ENCODE measurements at places on chromosomes 5 and 9.

DNA sequence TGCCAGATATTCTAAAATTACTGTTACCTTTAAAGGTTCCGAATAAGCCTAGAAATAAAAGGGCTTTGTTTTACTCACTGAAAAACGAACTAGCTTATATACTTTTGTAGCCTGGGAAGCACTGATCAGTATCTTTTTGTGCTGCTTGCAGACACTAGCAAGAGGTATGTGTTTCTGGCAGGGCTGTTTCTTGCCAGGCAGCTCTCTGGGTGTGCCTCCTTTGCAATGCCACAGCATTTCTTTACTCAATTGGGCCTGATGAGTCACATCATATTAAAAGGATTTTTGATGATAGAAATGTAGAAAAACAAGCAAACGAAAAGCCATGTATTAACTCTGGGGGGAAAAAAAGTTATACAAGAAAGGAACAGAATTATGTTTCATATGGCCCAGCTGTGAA, 35.6 kb downstream of the CD180 start:
- DNase-seq: no peak

DNA sequence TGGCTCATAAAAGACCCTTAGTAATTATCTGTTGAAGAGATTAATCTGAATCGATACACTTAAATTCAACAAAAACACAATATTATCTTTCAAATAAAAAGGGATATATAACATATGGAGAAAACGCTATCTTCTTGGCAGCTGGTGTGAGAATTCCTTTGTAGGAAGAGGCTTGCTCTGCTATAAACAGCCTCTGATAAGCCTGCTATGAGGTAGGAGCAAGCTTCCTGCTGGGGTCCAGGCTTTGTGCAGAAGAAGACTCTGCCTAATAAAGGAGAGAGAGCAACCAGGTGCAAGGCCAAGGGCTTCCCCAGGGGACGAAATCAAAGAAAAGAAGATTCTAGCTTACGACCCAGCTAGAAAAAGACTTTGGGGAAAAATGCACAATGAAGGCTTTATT, 43.3 kb upstream of the SSBP2 start:
- no peak for DNase-seq

GRCh38 chr5:123036391-123037103, at the start of gene PPIC:
TSS of gene PPIC (minus strand) at chr5:123036725. CDS start at chr5:123036625, 100 bp downstream.
- peak; percentile 8 for DNase-seq

GRCh38 chr9:122929796-122930354, 1.4 kb downstream of the ZBTB26 start:
- no peak for DNase-seq

GRCh38 chr9:8769153-8769552, 969.6 kb upstream of the DMAC1 start:
- DNase-seq: no peak

- no peak for DNase-seq
These were observed 2252.4 kb downstream of the MAT2B start for GRCh38 chr5:165757791-165758190.

- peak; percentile 3 for DNase-seq
These were observed 401.4 kb upstream of the IRX1 start for GRCh38 chr5:3194271-3194670.

DNA sequence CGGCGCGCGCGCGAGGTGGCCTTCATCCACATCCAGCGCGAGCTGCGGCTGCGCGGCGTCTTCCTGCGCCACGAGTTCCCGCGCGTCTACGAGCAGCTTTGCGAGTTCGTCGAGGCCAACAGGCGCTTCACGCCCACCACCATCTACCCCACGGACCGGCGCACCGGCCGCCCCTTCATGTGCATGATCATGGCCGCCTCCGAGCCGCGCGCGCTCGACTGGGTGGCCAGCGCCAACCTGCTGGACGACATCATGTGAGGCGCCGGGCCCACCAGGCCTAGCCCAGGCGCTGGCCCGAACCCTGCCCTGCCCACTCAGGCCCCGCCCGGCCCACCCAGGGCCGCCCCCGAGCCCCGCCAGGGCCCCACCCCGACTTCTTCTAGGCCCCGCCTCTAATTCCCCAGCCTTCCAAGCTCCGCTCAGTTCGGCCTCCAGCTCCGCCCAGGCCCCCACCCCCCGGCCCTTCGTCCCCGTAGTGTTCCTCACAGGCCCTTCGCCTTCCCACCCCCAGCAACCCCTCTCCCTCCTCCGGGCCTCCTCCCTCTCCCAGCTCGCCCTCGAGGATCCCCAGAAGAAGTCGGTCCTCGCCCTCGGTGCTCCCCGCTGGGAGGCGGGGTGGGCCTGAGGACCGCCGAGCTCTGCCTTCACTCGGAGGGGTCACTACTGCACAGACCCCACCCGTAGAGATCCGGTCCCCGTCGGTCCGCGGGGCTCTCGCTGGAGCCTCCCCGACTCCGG, 2.0 kb upstream of the PHPT1 start:
- DNase-seq: no peak

GRCh38 chr9:89428901-89429890, 68.7 kb downstream of the SEMA4D start:
- DNase-seq: no peak

DNA sequence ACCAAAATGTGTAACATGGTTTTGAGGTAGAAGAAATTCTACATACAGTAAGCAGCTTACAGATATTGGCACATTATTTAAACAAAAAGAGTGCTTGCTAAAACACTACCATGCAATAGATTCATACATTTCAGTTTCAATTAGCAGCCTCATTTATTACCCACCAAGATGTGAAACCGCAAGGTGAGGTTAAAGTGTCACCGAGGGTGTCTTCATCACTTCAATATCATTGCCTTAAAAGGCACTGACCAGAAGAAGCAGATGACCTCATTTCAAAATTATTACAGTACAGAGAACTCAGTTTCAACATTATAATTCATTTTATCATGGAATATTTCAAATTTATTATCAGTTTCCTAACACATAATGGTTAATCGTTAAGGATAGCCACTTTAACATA, 302.2 kb downstream of the ISL1 start:
- DNase-seq: no peak

- no peak for DNase-seq
These were observed 23.2 kb downstream of the PRDM6 start for GRCh38 chr5:123112196-123112595.

- no peak for DNase-seq
These were observed 354.2 kb upstream of the KCNN2 start for GRCh38 chr5:114007678-114008077.

GRCh38 chr9:75184471-75184870, 96.2 kb downstream of the OSTF1 start:
- no peak for DNase-seq

- DNase-seq: no peak
These were observed 898.5 kb upstream of the SEMA6A start for GRCh38 chr5:117473165-117473564.

GRCh38 chr5:14211818-14212803, 69.0 kb downstream of the TRIO start:
- DNase-seq: no peak

DNA sequence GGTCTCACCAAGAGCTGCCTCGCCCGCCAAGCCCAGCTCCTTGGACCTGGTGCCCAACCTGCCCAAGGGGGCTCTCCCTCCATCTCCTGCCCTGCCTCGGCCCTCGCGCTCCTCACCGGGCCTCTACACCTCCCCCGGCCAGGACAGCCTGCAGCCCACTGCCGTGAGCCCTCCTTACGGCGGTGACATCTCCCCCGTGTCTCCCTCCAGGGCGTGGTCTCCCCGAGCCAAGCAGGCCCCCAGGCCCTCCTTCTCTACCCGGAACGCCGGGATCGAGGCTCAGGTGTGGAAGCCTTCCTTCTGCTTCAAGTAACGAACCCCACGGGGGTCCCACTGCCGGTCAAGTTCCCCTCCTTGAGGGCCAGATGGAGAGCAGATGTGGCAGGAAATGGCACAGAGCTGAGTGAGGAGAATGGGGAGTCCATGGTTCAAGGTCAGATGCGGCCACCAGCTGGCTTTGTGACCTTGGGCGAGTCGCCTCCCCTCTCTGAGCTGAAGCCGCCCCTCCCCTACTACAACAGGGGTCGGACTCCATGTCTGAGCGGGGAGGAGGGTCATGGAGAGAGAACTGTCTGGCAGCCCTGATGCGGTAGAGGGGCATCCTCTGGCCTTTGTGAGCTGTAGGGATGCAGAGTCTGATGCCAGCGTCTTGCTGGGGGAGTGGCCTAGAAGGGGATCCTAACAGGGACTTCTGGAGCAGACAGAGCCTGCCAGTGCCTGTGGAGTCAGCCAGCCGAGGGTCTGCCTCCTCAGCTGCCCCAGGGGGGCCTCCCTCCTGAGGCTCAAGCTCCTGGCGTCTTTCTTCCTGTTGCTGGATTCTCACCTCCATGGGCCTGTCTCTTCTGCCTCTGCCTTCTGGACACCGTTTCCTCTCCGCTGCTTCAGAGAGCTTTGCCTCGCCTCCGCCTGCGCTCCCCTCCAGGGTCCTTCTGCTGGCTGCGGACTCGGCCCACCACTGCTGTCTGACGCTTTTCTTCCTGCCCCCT, 9.9 kb downstream of the SYNPO start:
- no peak for DNase-seq

DNA sequence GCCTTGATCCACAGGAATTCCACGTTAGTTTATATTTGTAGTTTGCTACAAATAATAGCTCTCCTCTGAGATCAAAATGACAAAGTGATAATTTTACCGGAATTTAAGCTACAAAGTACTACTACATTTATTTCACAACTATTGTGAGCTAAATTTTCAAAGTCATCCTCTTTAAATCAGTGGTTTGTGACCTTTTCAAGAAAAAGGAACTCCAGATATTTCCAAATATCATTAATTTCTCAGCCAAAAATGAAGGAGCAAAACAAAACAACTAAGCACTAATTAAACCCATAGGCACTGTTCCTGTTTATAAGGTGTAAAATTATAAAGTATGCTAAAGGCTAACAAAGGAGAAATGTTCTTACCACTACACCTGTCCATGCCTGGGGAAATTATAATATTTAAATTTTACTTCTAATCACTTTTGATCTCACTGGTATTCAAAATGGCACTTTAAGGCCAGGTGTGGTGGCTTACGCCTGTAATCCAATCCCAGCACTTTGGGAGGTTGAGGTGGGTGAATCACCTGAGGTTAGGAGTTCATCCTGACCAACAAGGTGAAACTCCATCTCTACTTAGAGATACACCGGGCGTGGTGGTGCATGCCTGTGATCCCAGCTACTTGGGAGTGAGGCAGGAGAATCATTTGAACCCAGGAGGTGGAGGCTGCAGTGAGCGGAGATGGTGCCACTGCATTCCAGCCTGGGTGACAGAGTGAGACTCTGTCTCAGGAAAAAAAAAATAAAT, 77.5 kb downstream of the CEMIP2 start:
- peak; percentile 4 for DNase-seq

DNA sequence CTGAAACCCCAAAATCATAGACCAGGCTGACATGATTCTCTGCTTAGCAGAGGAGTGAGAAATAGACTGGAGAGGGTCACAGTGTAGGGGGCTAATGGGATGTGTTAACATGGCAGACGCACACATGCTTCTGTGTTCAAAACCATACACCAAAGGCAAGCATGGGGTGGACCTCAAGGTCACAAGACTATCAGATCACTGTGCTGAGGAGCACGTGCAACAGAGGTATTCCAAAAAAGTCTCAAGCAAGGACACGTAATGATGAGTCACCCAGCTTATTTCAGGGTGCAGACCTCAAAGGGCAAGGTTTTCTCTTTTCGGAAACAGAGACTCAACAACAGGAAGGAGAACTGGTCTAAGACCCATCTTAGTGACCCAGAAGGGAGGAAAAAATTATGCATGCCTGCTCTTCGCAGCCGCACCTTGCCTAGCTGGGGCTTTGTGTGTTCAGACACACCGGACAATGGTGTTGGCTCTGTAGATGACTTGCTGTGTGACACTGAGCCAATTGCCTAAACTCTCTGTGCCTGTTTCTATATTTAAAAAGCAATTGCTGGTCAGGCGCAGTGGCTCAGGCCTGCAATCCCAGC, 20.3 kb downstream of the WHRN start:
- DNase-seq: no peak

DNA sequence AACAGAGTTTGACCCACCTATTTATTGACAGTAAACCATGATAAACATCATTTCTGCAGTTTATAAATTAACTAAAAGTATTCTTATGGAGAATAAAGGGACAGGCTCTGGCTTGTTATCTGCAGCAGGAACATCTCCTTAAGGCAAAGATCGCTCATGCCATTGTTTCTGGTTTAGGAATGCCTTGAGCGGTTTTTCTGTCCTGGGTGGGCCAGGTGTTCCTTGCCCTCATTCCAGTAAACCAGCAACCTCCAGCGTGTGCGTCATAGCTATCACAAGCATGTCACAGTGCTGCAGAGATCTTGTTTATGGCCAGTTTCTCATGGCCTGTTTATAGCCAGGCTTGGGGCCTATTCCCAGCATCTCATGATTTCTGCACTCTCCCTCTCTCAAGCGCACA, 521.7 kb downstream of the HINT1 start:
- DNase-seq: no peak

DNA sequence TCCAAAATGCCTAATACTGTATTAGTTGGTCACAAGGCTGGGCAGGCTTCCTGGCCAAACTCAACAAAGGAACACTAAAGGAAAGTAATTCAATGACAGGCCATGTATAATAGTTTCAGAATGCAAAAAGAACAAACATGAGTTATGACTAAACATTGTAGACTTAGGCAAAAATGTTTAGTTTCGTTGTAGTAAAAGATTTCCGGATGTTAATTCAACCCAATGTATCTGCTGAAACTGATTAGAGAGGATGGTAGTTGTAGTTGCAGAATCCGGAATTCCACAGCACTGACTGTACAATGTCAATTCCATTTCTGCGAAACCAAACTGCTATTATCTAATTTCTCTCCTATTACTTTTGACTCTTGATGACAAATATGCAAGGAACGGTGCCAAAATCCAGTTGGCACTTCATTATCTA, 117.9 kb upstream of the FST start:
- no peak for DNase-seq

DNA sequence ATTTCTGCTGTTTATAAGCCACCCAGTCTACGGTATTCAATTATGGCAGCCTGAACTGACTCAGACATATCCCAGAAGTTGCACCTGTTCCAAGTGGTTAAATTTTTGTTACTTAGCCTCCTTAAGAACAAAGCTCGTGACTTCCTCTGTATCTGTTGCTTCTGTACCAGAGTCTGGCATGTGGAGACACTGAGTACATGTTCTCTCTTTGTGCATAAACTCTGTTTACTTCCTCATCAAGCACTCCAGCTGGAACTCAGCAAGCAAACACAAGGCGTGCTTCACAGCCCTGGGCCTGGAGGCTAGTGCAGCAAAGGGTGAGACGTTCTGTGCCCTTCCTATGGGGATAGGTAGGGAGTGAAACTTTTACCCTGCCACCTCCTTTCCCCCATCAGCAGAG, 19.0 kb downstream of the C9orf152 start:
- no peak for DNase-seq

- no peak for DNase-seq
These were observed 412 bp downstream of the LCN1 start for GRCh38 chr9:135521608-135522095.

GRCh38 chr5:102762562-102763227, 7.6 kb downstream of the PAM start:
- peak; percentile 8 for DNase-seq

- DNase-seq: no peak
These were observed 598.3 kb downstream of the EFNA5 start for GRCh38 chr5:107072440-107072839.

Measured in NCI-H526 treated with DMSO at 0.1 percent for 48 hours (cell line).